Cerebellum (tissue), 4 donors: ENCODE measurements at places on chromosomes 3 and 15. TPM values are rescaled to one million over a fixed set of nuclear protein-coding genes. Genes with fewer than 3 reads are reported as not detected.

GRCh38 chr15:95018888-95019545, 787.7 kb downstream of the MCTP2 start:
- no peak for DNase-seq

CPNE9 gene
- total RNA-seq, result 4.4 TPM

GOLGA8S gene
- total RNA-seq, result 0.18 TPM

GRCh38 chr3:190528706-190529105, 14.8 kb downstream of the IL1RAP start:
- DNase-seq, result no peak

GRCh38 chr3:24514119-24514518, 19.5 kb upstream of the THRB start:
- no peak for DNase-seq
